ENCODE measurements at places on chromosomes 12 and 14.

- no peak for DNase-seq
Observed at GRCh38 chr12:103024650-103025049, 67.2 kb downstream of the ASCL1 start.

DNA sequence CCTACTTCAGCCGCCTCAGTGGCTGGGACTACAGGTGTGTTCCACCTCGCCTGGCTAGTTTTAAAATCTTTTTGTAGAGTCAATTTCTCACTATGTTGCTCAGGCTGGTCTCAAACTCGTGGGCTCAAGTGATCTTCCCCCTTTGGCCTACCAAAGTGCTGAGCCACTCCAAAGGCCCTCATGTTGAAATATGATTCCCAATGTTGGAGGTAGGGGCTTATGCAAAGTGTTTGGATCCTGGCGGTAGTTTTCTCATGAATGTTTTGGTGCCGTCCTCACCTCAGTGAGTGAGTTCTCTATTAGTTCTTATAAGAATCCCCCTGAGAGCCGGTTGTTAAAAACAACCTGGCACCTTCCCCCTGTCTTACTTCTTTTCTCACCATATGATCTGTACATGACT is 784.6 kb downstream of the TMTC2 start:
- DNase-seq, result no peak

DNA sequence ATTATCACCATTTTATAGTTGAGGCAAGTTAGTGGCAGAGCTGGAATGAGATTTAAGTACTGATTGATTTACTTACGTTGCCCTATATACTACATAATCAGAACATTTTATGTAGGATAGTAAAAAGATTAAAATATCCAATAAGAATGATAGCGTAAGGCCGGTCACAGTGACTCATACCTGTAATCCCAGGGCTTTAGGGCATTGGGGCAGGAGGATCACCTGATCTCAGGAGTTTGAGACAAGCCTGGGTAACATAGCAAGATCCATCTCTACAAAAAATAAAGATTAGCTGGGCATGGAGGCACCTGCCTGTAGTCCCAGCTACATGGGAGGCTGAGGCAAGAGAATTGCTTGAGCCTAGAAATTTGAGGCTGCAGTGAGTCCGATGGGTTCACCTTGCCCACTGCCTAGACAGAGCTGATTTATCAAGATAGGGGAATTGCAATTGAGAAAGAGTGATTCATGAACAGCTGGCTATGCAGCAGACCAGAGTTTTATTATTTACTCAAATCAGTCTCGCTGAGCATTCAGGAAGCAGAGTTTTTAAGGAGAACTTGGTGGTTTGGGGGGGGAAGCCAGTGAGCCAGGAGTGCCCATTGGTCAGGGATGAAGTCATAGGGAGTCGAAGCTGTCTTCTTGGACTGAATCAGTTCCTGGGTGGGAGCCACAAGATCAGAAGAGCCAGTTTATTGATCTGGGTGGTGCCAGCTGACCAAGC is 24.7 kb upstream of the SGPP1 start:
- DNase-seq, result no peak

DNA sequence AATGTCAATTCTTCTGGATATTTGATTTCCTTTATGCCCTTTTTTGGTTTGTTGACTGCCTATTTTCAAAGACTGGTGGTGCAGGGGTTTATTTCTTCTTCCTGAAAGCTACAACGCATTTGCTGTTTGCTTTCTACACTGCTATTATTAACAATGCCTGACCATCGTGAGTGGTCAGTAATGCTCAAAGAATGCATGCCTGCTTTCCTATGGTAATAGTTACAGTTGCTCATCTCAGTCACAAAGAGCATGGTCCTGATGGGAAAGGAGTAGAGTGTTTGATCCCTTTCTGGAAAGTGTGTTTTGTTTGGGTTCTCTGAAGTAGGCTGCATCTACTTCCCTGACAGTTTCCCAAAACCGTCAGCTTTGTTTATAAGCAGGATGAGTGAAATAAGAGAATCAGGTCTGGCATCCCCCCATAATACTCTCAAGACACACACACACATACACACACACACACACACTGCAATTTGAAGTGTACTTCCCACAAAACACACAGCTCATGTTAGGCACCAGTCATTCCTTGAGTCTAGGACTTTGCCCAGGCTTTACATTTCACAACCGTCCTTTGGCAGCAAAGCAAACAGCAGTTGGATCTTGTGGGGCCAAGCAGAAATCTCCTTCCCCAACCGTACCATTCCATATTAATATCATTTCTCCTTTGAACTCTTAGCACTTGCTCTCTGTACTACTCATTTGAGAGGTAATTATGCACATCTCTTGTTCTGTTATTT is 56.6 kb downstream of the SUDS3 start:
- DNase-seq, result no peak

GRCh38 chr12:4849795-4850345 is 59.8 kb upstream of the KCNA1 start:
- DNase-seq, result no peak
